ENCODE measurements at places on chromosomes 2 and 18. TPM values are rescaled to one million over a fixed set of nuclear protein-coding genes. Genes with fewer than 3 reads are reported as not detected.

Gene CD8B2
- total RNA-seq = not detected

- no peak for DNase-seq
These were observed 616 bp downstream of the EML6 start for GRCh38 chr2:54723996-54724559.

GRCh38 chr2:172195836-172196376 lies 93.2 kb upstream of the DLX2 start:
- no peak for DNase-seq

DNA sequence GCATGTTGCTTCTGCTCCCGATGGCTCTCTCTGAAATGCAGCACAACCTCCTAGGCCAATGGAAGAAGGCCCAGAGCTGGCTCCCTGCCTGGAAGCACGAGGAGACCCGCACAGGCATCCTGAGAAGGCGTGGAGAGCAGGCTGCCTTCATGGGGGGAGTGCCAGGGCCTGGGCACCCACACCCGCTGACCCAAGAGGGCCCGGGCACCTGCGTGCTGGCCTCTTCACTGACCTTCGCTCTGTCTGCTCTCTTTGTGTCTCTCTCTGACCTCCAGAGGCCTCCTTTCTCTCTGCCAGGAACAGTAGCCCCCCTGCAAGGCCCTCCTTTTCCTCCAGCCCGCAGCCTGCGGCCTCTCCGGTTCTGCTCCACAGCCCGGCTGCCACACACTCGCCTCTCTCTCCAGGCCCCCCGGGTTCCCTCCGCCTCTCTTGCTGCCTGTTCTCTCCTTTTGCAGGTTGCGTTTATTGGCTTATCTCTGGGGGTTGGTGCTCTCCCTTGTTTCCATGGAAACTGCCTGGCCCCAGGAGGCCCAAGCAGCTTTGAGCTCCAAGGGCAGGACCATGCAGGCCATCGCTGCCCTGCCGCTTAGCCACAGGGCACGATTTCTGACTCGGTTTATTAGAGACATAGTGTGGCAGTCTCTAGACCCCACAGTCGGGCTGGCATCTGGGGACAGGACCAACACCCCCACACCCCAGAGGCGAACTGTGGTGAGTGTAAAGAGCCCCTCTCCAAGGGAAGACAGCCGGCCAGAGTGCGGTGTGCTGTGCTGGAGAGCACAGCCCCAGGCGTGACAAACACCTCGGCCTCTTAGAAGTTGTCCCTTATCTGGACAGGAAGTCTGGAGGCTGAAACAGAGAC lies 1.7 kb downstream of the MZT2B start:
- no peak for DNase-seq

- no peak for DNase-seq
These were observed 283.9 kb upstream of the SIX2 start for GRCh38 chr2:45293182-45293581.
